Cortex of kidney (tissue), 1 donor: ENCODE measurements at places on chromosomes 7 and 10.

- no peak for DNase-seq
Observed at GRCh38 chr7:36871863-36872262, 147.6 kb upstream of the AOAH start.

DNA sequence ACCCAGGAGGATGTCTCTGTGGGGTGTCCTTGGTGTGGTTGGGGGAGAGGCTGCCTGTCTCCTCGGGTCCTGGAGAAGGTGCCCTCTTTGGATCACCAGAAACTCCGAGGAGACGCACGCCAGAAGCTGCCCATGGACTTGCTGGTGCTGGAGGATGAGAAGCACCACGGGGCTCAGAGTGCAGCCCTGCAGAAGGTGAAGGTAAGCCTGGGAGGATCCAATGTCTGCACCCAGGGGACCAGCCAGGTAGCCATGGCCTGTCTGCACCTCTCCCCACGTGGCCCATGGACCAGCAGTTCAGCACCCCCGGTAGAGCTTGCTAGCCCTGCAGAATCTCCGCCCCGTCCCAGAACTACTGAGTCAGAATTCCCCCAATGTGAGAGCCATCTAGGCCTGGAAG is 5.1 kb downstream of the ANKRD2 start:
- no peak for DNase-seq

- no peak for DNase-seq
Observed at GRCh38 chr10:63498665-63499064, 22.5 kb upstream of the REEP3 start.

DNA sequence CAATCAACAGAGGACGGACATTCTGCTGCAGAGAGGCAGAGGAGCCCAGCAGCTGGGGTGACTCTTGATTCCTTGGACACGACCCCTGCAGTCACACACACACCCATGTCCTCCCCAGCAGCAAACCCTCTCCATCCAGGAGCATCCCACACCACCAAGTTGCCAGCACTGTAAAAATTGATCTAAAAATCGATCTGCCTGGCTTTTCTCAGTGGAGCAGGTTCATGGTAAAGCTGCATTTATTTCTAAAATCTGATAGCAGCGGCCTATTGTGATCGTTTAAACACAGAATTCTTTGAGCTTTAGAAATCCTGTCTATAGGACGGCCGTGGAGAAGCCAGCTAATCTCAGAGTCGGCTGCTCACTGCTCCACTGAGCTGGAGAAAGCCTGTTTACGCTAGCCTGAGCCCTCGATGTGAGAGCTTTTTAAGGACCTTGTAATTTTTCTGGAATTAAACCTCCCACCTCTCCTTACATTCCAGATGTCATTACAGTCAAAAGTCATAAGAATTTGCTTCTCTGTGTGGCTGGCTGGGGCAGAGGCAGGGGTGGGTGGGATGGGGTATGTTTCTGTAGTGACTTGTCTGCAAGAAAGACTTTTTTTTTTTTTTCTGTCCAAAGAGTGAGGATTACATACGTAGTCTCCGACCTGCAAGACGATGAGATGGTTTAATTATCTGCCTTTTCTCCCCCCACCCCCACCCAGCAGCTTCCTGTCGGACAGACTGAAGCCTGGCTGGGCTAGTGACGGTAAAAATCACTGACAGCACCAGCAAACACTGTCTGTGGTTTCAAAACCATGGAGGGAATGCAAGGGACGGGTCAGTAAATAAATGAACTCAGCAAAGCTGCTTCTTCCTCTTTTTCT is 31.6 kb downstream of the TRIM8 start:
- DNase-seq = no peak

GRCh38 chr7:85178531-85179298 is 8.1 kb downstream of the SEMA3D start:
- no peak for DNase-seq

DNA sequence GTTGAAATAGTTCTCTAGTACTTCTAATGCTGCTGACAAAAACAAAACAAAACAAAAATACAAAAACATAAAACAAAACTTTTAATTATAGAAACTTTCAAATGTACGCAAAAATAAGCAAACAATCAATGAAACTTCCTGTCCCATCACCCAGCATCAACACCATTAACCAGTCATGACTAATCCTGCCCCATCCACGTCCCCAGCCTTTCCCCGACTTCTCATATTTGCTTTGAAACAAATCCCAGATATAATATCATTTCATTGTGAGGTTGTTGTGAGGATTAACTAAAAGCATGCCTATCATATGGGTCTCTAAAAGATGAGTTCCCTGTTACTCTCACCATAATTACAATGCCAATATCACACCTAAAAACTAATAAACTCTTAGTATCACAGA is 55.7 kb downstream of the CSTF2T start:
- no peak for DNase-seq

DNA sequence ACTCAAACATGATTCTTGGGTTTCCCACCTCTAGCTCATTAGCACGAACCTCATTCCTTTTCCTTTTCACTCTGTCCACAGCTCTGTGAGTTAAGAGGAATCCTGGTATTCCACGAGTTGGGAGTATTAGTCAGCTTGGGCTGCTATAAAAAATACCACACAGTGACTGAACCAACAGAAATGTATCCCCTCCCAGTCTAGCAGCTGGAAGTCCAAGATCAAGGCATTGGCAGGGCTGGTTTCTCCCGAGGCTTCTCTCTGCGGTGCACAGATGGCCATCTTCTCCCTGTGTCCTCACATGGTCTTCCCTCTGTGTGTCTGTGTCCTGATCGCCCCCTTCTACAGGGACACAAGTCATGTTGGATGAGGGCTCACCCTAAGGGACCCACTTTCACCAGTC is 261.6 kb downstream of the TNS3 start:
- no peak for DNase-seq

- DNase-seq = no peak
Observed at GRCh38 chr10:24824124-24824523, 100.4 kb upstream of the ARHGAP21 start.

DNA sequence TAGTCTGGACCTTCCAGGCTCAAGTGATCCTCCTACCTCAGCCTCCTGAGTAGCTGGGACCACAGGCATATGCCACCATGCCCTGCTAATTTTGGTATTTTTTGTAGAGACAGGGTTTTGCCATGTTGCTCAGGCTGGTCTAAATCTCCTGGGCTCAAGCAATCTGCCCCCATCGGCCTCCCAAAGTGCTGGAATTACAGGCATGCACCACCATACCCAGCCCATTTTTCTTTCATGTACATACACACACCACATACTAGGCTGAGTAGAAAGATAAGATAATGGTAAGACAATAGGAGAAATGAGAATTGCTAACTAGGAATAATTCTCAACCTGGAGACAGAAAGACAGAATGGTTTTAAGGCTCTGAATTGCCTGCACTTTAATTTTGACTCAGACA is 83.8 kb downstream of the CPEB3 start:
- DNase-seq = no peak

GRCh38 chr10:121926671-121927317 is 1.0 kb downstream of the ATE1 start:
- DNase-seq = no peak

- DNase-seq = no peak
Observed at GRCh38 chr7:81260152-81260551, 341.3 kb upstream of the SEMA3C start.

- DNase-seq = no peak
Observed at GRCh38 chr7:136874393-136875032, 6.1 kb downstream of the CHRM2 start.

DNA sequence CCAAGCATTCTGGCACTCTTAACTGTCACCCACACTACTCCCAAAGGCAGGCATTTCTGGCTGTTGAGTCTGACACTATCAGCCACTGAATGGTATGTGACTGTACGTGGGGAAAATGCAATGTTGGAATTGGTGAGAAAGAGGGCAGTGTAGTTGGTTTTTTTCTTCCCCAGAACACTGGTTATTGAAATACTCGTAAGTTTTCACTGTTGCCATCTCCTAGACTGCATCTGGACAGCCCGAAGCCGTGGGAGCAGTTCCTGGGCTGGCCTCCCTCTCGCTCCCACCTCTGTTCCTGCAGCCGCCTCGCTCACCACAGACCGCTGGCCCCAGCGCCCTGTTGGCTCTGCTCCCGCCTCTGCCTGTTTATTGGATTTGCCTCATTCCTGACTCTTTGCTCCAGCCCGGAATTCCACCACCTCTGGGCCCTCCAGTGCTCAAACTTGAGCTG is 5.7 kb downstream of the PLCE1 start:
- DNase-seq = no peak

- no peak for DNase-seq
Observed at GRCh38 chr10:119209035-119209735, 1.8 kb downstream of the GRK5 start.

GRCh38 chr10:129958148-129958628 is 5.9 kb downstream of the EBF3 start:
- no peak for DNase-seq

DNA sequence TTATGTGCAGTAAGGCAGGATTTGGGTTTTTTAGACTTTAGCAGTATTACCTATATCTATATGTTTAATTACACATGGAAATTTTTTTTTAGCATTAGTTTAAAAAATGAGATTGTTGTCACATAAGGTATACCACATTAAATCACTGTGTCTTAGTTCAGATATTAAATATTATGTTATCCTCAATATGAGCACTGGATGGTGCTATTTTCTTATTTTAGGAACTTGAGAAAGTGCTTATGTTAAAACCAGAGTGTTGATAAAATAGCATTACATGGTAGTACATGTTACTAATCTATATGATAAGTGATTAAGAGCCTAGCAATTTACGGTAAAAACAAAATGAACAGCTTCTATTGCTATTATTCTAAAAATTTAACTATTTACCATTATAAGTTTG is 28.8 kb downstream of the MIOS start:
- DNase-seq = no peak

- DNase-seq = no peak
Observed at GRCh38 chr7:11261470-11261869, 287.8 kb downstream of the PHF14 start.

- no peak for DNase-seq
Observed at GRCh38 chr10:119353421-119353820, 146.1 kb downstream of the GRK5 start.
